ENCODE measurements at places on chromosomes 13 and 19.
A peak's percentile ranks its signal among the peaks of the same experiment; 100 is the strongest.

- DNase-seq, result no peak
Observed at GRCh38 chr19:39078436-39079200, 5.5 kb upstream of the ACP7 start.

DNA sequence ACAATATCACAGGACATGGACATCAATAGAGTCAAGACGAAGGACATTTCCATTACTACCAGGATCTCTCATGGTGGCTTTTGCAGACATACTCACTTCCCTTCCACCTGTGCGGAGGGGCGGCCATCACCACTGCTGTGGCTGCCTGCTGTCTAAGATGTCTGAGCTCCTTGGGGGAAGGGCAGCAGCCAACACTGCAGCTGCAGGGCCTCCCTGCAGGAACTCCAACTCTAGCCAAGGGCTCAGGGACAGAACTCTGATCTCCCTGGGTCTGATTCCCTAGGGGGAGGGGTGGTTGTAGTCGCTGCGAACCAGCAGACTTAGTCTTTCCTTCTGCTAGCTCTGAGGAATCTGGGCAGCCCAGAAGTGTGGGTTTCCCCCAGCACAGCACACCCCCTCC, 78.9 kb upstream of the ANKRD10 start:
- no peak for DNase-seq

- DNase-seq, result no peak
Observed at GRCh38 chr13:33645591-33646554, 172.1 kb upstream of the RFC3 start.

DNA sequence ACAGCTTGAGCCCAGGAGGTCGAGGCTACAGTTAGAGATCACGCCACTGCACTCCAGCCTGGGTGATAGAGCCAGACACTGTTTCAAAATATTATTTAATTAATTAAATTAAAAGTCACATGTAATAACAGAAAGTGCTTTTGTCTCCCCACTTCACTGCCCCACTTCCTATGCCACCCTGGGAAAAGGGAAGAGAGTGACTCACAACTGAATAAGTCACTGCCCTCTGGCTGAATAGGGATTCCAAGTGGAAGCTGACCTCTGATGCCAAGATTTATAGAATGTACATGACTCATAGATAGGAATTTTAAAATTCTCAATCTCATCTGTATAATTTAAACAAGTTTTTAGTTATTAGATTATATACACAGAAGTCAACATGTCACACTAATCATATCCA, 22.2 kb upstream of the ERVV-1 start:
- DNase-seq, result no peak

- DNase-seq, result no peak
Observed at GRCh38 chr13:50574731-50575130, 268.8 kb downstream of the DLEU7 start.

- no peak for DNase-seq
Observed at GRCh38 chr13:62625214-62625881, 1209.7 kb upstream of the PCDH20 start.

- no peak for DNase-seq
Observed at GRCh38 chr13:99522298-99522697, 21.0 kb downstream of the TM9SF2 start.

DNA sequence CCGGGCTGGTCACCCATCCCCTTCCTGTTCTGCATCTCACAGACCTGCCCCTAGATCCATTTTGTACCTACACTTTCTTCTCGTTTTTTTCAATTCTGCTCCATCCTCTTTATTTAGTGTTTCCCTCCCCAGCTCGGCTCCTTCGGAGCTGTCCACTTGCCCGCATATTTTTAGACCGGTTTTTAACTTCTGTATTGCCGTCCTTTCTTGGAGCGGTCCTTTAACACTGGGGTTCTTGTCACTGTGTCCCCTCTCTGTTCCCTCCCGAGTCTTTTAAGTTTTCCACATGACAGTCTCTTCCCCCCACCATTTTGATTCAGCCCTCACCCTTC, 1.7 kb downstream of the ARHGAP35 start:
- no peak for DNase-seq

DNA sequence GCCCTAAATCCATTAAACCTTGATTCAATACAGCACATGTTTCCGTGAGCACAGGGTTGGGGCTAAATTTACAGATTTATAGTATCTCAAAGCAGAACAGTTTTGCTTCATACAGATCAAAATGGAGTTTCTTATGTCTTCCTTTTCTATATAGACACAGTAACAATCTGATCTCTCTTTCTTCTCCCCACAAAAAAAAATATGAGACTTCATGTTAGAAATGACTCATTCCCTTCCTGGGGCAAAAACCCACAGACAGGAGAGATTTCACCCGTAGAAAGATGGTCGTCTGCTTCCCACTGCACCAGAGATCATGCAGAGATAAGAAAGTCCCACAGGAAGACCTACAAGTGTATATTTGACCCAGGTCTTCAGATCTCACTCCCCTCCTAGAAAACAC, 7.7 kb upstream of the ZNF611 start:
- no peak for DNase-seq

GRCh38 chr19:39196860-39197562, at the start of gene NCCRP1:
Gene NCCRP1, plus strand, starts transcription at chr19:39196964. Its CDS starts 19 bp downstream, at chr19:39196983.
- DNase-seq, result no peak

DNA sequence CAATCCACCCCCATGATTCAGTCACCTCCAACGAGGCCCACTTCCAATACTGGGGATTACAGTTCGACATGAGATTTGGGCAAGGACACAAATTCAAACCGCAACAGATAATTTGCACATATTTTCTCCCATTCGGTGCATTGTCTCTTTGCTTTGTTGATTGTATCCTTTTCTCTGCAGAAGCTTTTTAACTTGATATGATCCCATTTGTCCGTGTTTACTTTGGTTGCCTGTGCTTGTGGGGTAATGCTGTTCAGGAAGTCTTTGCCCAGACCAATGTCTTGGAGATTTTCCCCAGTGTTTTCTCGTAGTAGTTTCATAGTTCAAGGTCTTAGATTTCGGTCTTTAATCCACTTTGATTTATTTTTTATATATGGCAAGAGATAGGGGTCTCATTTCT, 330.8 kb upstream of the SPRY2 start:
- DNase-seq, result no peak

DNA sequence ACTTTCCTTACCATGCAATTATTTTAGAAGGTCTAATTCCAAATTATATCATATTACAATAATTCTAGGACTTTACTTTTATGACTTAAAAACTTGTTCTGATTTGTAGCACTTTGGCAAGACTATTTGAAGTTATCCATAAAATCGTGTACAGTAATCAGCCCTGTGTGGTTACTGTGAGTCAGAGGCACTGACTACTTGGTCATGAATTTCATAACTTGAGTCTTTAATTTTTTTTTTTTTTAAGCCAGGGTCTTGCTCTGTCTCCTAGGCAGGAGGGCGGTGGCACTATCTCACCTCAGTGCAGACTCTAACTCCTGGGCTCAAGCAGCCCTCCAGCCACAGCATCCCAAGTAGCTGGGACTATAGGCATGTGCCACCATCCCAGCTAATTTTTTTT, 1319.2 kb upstream of the SLC10A2 start:
- no peak for DNase-seq

- no peak for DNase-seq
Observed at GRCh38 chr19:5081443-5082161, 112.7 kb downstream of the KDM4B start.

- DNase-seq, result no peak
Observed at GRCh38 chr19:44371815-44372480, 15.5 kb upstream of the ZNF112 start.

GRCh38 chr13:32779119-32779518, 192.9 kb downstream of the PDS5B start:
- DNase-seq, result no peak

DNA sequence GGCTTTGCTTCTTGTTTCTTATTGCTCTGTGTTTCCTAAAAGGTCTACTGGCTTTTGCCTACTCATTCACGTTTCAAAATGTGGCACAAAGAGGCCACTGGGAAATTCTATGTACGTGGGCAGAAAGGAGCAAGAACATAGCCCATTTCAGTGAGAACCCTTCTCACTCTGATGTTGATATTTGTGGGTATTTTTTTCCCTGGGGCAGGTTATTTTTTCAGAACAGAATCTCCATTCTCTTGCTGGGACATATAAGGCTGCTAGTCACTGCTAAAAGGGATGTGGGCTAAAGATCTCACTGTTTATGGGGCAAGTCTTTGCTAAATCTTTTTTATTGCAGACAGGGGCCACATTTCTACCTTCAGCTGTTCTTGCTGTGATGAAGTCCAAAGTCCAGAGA, 27.1 kb downstream of the EDNRB start:
- no peak for DNase-seq

GRCh38 chr19:35033067-35034004, 3.1 kb downstream of the SCN1B start:
- DNase-seq, result no peak

DNA sequence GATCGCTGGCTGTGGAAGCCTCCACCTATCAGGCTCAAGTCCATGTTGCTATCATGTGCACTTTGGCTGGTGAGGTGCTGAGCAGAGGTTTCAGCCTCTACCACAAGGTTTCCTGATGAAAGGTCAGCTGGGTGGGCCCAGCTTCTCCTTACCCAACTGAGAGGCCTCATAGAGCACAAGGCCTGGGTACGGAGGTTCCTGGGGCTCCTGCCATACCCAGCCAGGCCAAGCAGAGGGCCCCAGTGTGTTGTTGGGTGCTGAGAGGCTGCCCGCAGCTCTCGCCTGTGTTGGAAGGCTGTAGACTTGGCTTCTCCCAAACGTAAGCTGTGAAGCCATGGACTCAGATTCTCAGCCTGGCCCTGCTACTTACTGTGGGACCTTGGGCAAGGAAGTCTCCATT, 28.2 kb downstream of the ACTN4 start:
- DNase-seq, result no peak

GRCh38 chr13:104816726-104817125, 1718.7 kb downstream of the EFNB2 start:
- DNase-seq, result no peak

GRCh38 chr13:77599351-77599750, 63.8 kb downstream of the SCEL start:
- no peak for DNase-seq

GRCh38 chr19:19033426-19034203, at the start of the genes ARMC6 and SUGP2:
Gene ARMC6, plus strand, starts transcription at chr19:19033603. Its CDS starts 607 bp downstream, at chr19:19034210.
Gene SUGP2, minus strand, starts transcription at chr19:19033517. Its CDS starts 2,446 bp downstream, at chr19:19031071.
- DNase-seq, result peak; percentile 95

DNA sequence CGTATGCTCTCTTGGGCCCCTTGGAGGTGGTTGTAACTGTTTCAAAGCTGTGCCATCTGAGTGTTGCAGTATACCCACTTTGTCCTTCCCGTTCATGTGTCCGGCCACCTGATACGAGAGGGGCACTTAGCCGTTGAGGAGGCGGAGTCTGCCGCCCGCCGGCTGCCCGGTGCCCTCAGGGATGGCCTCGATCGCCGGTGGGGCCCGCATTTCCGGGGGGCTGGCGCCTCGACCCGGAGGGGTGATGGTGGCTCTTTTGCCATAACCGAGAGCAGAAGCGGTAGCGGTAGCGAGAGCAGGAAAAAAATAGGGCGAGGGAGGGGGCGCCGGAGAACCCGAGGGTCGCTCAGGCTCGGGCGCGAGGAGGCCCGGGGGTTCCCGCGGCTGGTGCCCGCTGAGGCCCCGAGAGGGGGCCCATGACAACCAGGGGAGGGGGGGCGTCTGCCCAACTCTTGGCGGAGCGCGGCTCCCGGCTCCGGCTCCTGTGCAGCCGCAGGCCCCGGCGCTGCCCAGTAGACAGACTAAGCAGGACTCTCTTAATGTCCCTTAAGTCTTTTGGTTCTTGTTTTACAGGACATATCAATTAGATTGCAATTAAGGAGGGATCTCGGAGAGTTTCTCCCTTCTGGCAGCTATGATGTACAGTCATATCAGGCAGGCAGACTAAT, 342.7 kb upstream of the SGCG start:
- DNase-seq, result no peak

DNA sequence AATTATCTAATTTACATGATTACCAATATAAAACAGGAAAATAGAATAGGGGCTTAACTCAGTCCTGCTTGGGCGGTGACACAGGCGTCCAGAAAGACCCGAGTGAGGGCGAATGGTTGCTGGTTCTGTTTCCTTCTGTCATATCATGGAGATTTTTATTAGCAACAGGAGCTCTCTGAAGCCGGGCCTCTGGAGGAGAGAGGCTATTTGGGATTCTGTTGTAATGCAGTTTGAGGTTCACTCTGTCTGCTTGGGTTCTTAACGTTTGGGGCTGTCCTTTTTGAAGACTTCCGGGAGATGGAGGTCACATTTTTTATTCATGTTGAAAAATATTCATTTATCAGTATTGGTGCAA, 115.7 kb upstream of the ZNF536 start:
- no peak for DNase-seq

- no peak for DNase-seq
Observed at GRCh38 chr13:41842036-41842620, 118.8 kb downstream of the VWA8 start.

DNA sequence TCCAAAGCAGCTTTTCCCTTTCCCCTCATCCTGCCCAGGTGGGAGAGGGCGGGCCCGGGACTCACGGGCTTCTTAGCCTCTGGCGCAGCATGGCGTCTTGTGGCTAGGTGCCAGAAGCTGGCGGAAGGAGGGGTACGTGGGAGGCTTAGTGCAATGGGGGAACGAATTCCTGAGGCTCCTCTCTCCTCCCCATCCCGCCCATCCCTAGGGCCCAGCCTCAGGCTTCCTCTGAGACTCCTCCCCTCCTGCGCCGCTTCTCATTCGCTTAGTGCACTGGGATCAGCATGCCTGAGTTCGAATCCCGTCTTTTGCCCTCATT, 297.8 kb downstream of the ZNF536 start:
- no peak for DNase-seq

DNA sequence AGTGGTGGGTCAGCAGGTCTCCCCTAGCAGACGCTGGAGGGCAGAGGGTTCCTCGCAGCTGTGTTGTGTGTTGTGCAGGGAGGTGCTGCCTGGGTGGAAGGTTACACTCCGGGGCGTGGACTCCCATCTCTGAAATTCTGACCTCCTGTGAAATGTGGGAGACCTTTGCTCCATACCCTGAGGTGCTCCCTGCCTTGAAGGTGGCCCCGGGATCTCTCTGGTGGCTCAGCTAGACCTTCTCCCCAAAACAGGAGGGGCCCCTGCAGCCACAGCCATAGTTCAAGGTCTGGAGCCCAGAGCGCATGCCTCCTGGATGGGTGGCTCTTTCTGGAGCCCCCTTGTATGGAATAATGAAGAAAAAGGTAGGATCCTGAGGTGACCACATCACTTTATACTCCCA, 70.2 kb downstream of the SOX1 start:
- DNase-seq, result no peak

GRCh38 chr19:46601318-46602224, at the start of gene CALM3:
Gene CALM3, plus strand, starts transcription at chr19:46601330. Its CDS starts 105 bp downstream, at chr19:46601435.
- no peak for DNase-seq

DNA sequence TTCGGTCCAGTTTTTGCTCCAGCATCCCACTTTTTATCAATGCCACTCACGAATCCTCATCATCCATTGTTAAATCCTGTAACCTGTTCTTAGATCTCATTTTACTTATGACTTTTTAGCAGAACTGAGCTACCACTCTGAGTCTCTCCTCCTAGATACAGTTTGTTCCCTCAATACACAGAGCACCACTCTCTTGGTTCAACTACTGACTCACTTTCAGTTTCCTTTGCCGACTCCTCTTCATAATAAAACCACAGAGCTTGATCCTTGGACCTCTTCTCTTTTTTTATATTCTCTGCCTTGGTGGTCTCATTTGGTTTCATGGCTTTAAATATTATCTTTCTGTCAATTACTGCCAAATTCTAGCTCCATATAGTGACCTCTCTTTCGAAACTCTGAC, 150.3 kb downstream of the SLITRK5 start:
- no peak for DNase-seq

GRCh38 chr13:111387945-111388600, 67.6 kb downstream of the TEX29 start:
- no peak for DNase-seq

- DNase-seq, result no peak
Observed at GRCh38 chr13:106997696-106998095, 429.8 kb upstream of the ARGLU1 start.

- DNase-seq, result no peak
Observed at GRCh38 chr19:28940751-28941500, 272.0 kb downstream of the UQCRFS1 start.

Measured in right forelimb (tissue), 1 donor.